ENCODE measurements at places on chromosomes 2 and 18. TPM values are rescaled to one million over a fixed set of nuclear protein-coding genes. Genes with fewer than 3 reads are reported as not detected.

GRCh38 chr2:36820942-36821605, 124.6 kb downstream of the VIT start:
- no peak for DNase-seq
- H3K27me3 ChIP-seq = peaks cover 2% of the 10 kb centered on the region
- H3K4me1 ChIP-seq = no peaks in the 10 kb centered on the region
- no peak overlapping the region for H3K27ac ChIP-seq
- H3K36me3 ChIP-seq = no peaks in the 10 kb centered on the region

DNA sequence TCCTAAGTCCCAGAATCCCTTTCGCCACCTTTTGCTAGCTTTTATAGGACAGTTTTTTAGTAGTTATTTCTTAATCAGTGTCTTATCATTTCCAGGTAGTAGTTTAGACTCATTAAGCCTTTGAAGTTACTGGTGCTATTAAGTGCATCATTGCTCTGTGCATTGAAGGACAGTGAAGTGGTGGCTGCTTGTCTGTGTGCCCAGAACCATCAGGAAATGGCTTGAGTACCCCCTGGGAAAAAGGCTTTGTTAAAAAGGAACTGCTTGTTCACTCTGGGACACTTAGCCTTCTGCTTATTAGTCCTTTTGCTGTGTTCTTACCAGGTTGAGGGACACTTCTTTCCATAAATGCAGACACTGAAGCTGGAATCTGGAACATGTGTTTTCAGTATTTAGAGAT, 30.0 kb downstream of the DTNA start:
- H3K4me3 ChIP-seq = no peak overlapping the region
- H3K27ac ChIP-seq = no peak overlapping the region
- H3K4me1 ChIP-seq = no peaks in the 10 kb centered on the region
- H3K27me3 ChIP-seq = no peaks in the 10 kb centered on the region

DNA sequence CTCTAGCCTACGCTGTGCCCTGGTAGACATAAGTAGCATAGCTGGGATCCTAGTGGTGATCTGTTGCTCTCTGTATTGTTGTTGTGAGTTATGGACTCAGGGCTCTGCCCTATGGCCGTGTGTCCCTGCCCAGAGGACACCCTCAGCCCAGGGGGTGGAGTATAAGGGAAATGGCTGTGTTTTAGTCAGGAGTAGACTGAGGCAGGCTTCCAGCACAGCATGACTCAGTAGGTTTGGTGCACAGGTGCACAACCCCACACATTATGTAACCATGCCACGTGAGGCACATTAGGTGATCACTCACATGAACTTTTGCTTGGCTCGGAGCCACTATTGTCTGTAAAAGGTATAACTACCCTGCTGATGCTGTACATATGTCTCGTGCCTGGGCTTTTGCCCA, 59.9 kb upstream of the PEX13 start:
- peaks cover 46% of the 10 kb centered on the region for H3K36me3 ChIP-seq
- no peak overlapping the region for H3K4me3 ChIP-seq
- H3K27ac ChIP-seq = no peak overlapping the region

CPO gene
- not detected for total RNA-seq

DNA sequence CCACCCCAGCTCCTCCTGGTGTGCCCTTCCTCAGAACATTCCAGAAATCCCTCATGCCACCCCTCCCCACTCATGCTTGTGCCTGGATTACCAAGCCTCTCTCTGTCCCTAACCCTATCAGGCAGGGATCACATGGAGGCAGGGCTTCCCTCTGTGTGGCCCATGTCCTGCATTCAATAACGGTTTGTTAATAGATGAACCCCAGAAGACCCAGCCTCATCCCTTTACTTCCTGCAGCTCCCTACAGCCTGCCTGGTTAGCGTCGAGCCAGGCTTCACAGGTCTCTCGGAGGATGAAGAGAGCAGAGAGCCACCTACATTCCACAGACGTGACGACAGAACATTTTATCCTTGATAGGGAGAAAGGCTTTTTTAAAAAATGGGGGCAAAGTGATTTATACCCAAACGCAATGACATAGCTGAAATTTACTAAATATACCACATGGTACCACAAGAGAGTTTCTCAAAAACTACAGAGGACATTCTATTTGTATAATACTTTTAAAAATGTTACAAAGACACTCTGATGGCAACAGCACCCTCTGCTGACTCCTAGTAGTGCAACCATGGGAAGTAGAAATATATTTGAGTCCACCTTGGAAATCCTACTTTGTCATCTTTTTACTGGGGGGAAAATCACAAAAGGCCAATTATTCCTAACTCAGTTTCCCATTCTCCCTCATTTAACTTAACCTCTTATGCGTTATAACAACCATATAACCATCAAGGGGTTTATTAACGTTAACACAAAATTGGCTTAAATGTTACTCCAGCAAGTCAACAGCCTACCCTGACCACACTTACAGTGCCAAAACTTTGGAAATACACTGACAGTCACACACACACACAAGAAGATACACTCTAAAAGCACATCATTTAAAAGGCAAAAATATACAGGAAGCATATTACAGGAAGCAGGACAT, 30.7 kb downstream of the FBXO15 start:
- no peak overlapping the region for H3K27ac ChIP-seq
- H3K4me1 ChIP-seq = peaks cover 7% of the 10 kb centered on the region
- no peaks in the 10 kb centered on the region for H3K27me3 ChIP-seq
- H3K36me3 ChIP-seq = no peaks in the 10 kb centered on the region
- no peak overlapping the region for H3K4me3 ChIP-seq

Data from activated CD8-positive, alpha-beta T cell treated with anti-CD3 and anti-CD28 coated beads, Interleukin-2, amount 10 ng/mL, durations not matched to agents 7 days and 5 days (primary cell).